ENCODE measurements at places on chromosomes 4 and X. TPM values are rescaled to one million over a fixed set of nuclear protein-coding genes. Genes with fewer than 3 reads are reported as not detected.
A peak's percentile ranks its signal among the peaks of the same experiment; 100 is the strongest.

PNMA5 gene
- not detected for total RNA-seq

QRFPR gene
- 7.8 TPM for total RNA-seq

DNA sequence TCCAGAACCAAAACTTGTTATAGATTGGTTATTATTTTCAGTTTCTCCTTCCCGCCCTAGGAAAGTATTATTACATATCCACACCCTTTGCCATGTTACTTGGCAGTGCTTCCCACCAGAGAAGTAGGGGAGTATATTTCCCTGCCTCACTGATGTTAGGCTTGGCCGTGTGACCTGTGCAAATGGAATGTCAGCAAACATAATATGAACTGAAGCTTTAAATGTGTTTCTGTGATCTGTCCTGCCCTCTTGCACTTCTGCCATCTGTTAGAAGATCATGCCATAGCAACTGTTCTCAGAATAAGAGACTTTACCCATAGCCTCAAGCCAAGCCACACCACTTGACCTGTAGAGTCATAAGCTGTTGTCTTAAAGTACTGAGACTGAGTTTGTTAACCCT, 36.7 kb upstream of the NEUROG2 start:
- H3K4me3 ChIP-seq = no peak overlapping the region
- H3K36me3 ChIP-seq = no peaks in the 10 kb centered on the region
- no peaks in the 10 kb centered on the region for H3K4me1 ChIP-seq
- no peaks in the 10 kb centered on the region for H3K27me3 ChIP-seq
- no peak overlapping the region for H3K27ac ChIP-seq
- no peak for DNase-seq

BST1 gene
- 5.3 TPM for total RNA-seq

DNA sequence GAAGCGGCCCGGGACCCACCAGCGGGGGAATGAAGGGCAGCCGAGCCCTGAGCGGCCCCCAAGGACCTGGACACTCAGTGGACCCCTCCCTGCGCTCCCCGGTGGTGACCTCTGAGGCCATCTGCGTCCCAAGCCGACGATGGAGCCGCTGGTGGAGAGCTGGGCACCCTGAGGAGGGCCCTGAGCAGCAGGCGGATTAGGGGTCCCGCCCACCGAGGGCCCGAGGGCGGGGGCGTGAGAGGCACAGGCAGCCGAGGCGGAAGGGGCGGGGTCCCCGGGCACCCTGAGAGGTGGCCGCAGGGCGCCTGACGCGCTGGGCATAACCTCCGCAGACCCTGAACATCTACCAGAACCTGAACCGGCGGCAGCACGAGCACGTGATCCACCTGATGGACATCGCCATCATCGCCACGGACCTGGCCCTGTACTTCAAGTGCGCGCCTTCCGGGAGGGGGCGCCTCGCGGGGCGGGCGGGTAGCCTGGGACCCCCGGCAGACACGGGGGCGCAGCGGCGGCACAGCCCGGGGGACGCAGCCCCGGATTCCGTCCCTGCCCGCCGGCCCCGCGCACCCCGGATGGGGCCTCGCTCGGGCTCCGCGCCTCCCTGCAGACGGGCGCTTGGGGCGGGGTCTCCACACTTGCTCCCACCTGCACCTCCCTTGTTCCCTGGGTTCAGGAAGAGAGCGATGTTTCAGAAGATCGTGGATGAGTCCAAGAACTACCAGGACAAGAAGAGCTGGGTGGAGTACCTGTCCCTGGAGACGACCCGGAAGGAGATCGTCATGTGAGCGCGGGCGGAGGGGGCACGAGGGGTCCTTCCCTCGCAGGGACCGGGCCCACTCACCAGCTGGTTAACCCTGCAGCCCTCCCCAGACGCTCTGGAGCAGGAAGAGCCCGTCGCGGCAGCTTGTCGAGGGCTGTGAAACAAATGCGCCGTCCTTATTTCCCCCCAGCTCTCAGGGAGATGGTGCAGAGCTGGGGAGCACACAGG, 10.3 kb downstream of the ATP5ME start:
- H3K4me3 ChIP-seq = peak overlapping the region; percentile 58
- DNase-seq = peak; percentile 92
- no peak overlapping the region for H3K27ac ChIP-seq
- H3K27me3 ChIP-seq = no peaks in the 10 kb centered on the region
- no peaks in the 10 kb centered on the region for H3K36me3 ChIP-seq

DNA sequence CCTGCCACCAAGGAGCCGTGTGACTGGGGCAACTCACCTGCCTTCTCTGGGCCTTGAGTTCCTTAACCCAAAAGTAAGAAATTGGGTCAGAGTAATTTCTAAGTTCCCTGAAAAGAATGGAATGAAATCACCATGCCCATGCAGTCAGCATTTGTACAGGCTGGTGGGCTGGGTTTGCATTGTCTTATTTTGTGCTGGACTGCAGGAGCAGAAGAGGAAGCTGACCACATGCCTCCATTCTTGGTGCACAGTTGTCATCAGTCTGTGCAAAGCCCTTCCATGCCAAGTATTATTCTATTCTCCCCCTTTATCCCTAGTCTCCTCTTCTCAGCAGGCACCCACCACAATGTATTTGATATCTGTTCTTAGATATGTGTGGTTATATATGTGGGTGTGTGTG, 56.3 kb downstream of the FHDC1 start:
- H3K4me1 ChIP-seq = no peaks in the 10 kb centered on the region
- no peak for DNase-seq
- H3K36me3 ChIP-seq = no peaks in the 10 kb centered on the region
- H3K27ac ChIP-seq = no peak overlapping the region

GDPD2 gene
- 7.0 TPM for total RNA-seq

GRCh38 chr4:120293341-120293740, 226.7 kb upstream of the MAD2L1 start:
- DNase-seq = no peak
- no peak overlapping the region for H3K27ac ChIP-seq
- H3K4me3 ChIP-seq = no peak overlapping the region
- H3K4me1 ChIP-seq = no peaks in the 10 kb centered on the region

MGAT4D gene
- total RNA-seq = not detected

DNA sequence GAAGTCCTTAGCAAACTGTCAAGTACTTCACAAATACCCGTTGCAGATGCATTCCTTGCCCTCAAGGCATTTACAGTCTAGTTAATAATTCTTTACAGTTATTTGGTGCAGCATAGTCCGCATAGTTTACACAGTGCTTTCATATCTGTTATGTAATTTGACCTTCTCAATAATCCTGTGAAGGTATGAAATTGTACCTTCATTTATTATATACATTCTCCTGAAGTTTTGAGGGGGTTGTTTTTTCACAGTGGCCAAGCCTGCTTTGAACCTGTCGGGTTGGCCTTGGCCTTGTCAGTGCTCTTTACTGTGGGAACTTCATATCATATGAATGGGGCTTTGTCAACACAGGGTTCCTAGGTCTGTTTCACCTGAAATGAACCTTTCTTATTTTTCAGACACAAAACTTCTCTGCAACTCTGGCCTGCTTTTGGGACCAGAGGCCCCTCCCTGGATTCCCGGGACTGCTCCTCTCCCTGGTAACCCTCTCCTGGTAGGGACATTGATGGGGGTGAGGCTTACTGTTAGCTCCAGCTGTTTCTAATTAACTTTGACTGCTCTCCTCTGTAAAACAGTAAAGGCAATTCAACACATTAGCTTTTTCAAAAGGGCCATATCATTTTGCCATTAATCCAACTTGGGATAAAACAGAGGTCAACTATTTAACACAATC, 9.1 kb downstream of the IGFBP7 start:
- peaks cover 76% of the 10 kb centered on the region for H3K4me1 ChIP-seq
- H3K4me3 ChIP-seq = peak overlapping the region; percentile 20
- no peaks in the 10 kb centered on the region for H3K27me3 ChIP-seq
- H3K36me3 ChIP-seq = peaks cover 14% of the 10 kb centered on the region
- H3K27ac ChIP-seq = peak overlapping the region; percentile 87
- DNase-seq = no peak

- DNase-seq = no peak
- no peak overlapping the region for H3K27ac ChIP-seq
- H3K4me3 ChIP-seq = no peak overlapping the region
- no peaks in the 10 kb centered on the region for H3K4me1 ChIP-seq
These were observed 21.3 kb downstream of the FANCB start for GRCh38 chrX:14851526-14851925.

GPM6B gene
- total RNA-seq = 16.0 TPM

- DNase-seq = no peak
- no peaks in the 10 kb centered on the region for H3K36me3 ChIP-seq
- H3K27me3 ChIP-seq = no peaks in the 10 kb centered on the region
- H3K27ac ChIP-seq = no peak overlapping the region
These were observed 108.6 kb downstream of the SMIM20 start for GRCh38 chr4:26022346-26023202.

- no peaks in the 10 kb centered on the region for H3K4me1 ChIP-seq
- H3K27me3 ChIP-seq = peaks cover 14% of the 10 kb centered on the region
- no peak overlapping the region for H3K27ac ChIP-seq
- no peak for DNase-seq
These were observed 240.0 kb upstream of the RPS6KA3 start for GRCh38 chrX:20506739-20507138.

- no peak overlapping the region for H3K27ac ChIP-seq
- H3K27me3 ChIP-seq = no peaks in the 10 kb centered on the region
- no peak for DNase-seq
- no peaks in the 10 kb centered on the region for H3K4me1 ChIP-seq
- H3K4me3 ChIP-seq = no peak overlapping the region
These were observed 28.2 kb upstream of the TLR2 start for GRCh38 chr4:153655928-153656327.

DNA sequence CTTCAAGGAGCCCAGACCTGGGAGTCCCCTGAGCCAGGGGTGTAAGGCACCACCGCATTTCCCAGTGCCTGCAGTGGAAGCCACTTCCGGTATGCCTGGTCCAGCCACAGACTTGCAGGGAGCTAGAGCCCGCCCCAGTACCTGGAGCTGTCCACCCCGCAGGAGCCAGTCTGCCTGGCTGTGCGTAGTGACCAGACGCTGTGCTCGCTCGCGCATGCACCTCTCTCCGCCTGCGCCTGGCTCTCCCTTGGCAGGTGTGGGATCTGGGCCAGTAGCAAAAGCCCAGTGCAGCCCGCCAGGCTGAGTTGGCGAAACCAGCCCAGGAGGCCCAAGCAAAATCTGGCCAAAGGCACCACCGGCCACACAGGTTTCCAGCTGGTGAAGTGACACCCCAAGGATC, 973.7 kb upstream of the AGA start:
- H3K36me3 ChIP-seq = no peaks in the 10 kb centered on the region
- DNase-seq = peak; percentile 66
- no peaks in the 10 kb centered on the region for H3K27me3 ChIP-seq
- no peak overlapping the region for H3K27ac ChIP-seq

GRCh38 chrX:103066606-103067005, 2.6 kb upstream of the BEX1 start:
- DNase-seq = no peak
- H3K36me3 ChIP-seq = no peaks in the 10 kb centered on the region
- no peaks in the 10 kb centered on the region for H3K4me1 ChIP-seq
- H3K27ac ChIP-seq = no peak overlapping the region

- DNase-seq = no peak
- H3K27me3 ChIP-seq = no peaks in the 10 kb centered on the region
- peaks cover 15% of the 10 kb centered on the region for H3K4me1 ChIP-seq
These were observed 23.6 kb downstream of the SH3BP2 start for GRCh38 chr4:2816401-2816954.

All from kidney (tissue), 22 donors.